ENCODE measurements at places on chromosomes 3 and 15. TPM values are rescaled to one million over a fixed set of nuclear protein-coding genes. Genes with fewer than 3 reads are reported as not detected.

Gene ZNF860
- 1.4 TPM for total RNA-seq

Gene UQCC5
- 16.8 TPM for total RNA-seq

Gene LRTM1
- total RNA-seq: not detected

Gene SH3GL3
- total RNA-seq: 65.1 TPM

Gene LRRC57
- 45.8 TPM for total RNA-seq

Gene PPARG
- total RNA-seq: 14.6 TPM

Gene FMN1
- 136 TPM for total RNA-seq

Gene DPPA2
- not detected for total RNA-seq

Gene NDN
- 55.7 TPM for total RNA-seq

Gene FOXP1
- 110 TPM for total RNA-seq

Gene TRIM42
- not detected for total RNA-seq

Gene NLGN1
- total RNA-seq: 53.2 TPM

- DNase-seq: no peak
These were observed 238.1 kb downstream of the LPP start for GRCh38 chr3:188392076-188392475.

DNA sequence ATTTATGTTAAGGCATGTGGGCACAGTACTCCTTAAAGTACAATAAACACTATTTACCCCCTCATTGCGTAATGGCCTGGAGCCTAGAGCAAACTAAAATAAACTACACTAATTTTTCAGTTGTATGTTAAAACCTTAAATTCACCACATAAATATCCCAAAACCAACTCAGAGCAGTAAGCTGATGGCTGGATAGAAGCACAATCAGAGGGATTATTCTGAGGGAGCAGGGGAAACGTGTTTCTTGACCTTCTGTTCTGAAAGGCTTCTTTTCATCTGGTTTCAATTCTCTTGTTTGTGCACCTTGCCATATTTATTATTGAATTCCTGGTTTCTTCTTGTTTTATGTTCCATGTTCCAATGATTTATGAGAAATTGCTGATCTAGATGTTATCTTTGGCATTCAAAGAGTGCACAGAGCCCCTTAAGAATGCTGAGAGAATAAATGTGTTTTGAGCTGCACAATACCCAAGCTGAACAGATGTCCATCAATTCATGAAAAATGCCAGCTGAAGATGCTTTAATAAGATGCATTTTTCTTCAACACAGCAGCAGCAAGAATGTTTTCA lies 29.6 kb downstream of the RPL22L1 start:
- DNase-seq: no peak

DNA sequence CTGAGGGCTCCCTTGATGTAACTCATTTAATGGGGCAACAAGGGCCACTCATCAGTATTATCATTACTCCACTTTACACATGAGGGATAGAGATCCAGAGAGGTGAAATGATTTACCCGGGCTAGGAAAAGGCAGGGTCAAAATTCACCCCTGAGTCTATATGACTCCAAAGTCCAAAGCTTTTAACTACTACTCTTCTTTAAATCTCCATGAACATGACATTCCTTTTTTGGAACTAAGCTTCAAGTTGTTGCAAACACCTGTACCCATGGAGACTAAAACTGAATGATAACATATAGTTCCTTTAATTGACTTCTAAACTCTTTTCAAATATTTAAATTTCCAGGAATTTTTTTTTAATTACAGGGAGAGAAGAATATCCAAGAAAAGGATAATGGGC lies 292.9 kb upstream of the GADL1 start:
- DNase-seq: no peak

DNA sequence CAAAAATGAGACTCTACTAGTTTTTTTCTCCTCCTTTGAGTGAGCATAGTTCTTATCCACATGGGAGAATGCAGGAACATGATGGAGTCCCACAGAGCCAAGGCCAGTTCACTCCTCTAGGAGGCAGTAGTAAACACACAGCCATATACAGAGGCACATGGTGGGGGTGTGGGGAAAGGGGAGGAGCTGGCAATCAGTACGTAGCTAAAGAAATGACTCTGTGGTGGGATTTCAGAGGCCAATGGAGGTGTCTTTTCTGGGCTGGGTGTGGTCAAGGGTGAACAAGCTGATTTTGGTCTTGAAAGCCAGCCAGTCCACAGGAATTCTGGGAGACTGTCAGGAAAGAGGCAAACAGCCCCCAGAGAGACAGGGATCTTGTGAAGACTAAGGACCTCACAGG lies 6.6 kb upstream of the RAB11A start:
- DNase-seq: no peak

DNA sequence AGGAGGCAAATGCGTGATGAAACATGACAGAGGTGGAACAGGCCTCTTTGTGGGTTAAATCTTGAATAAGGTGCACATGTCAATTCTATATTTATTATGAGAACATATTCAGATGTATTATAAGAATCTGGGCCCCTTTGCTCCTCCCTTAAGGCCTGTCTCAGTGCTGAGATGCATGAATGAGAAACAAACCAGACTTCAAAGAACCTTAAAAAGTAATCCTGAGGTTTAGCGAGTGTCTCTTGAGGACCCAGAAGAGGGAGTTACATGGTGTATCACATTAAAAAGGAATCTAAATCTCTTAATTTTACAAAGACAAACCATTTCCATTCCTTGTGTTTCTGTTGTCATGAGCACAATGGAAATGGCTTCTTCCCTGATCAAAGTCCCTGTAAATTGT lies 170.9 kb upstream of the TBC1D5 start:
- no peak for DNase-seq

- no peak for DNase-seq
These were observed 768.7 kb downstream of the TBL1XR1 start for GRCh38 chr3:176428552-176428951.

GRCh38 chr3:126888186-126888760 lies 94.6 kb upstream of the PLXNA1 start:
- DNase-seq: no peak

GRCh38 chr3:129032716-129033115 lies 27.9 kb upstream of the GP9 start:
- DNase-seq: no peak

DNA sequence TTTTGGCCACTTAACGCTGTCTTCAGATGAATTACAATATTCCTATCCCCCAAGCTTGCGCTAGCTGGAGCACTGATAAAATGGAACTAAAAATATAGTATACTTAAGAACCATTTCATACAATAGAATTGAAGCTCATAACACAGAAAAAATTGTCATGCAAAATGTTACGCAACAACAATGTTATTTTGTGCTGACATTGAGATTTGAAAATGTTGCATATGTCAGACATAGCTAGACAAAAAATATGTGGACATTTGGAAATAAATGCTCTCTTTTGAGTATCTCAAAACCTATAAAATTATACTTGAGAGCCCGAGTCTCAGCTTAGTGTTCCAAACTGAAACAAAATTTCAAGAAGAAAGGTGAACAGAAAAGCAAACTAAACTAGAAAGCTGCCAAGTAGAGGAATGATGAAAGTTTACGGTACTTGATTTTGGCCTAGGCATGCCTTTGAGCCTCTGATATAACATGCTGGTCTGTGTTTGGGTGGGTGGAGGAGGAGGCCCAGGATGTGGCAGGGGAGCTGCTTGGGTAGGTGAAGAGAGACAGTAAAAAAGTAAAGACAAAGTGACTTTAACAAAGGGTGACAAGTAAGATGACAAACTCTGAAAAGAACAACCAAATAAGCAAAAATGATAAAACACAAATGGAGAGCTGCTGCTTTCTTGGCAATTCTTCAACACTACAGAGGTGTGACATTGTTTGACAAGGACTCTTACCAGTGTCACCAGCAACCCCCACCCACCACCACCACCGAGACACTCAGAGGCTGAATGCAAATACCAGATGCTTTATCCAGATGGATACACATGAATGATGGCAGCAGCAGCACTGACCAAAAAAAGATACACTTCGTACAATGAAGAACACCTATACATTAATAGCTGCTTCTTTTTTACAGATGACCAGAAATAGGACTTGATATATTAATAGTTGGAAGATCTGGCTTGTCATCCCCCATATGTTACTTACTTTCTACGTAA lies 129.3 kb upstream of the FEZF2 start:
- DNase-seq: no peak

- no peak for DNase-seq
These were observed 156.7 kb downstream of the KLF13 start for GRCh38 chr15:31483053-31483985.

- no peak for DNase-seq
These were observed 117.2 kb upstream of the LRIG1 start for GRCh38 chr3:66618066-66618465.

- no peak for DNase-seq
These were observed 43.2 kb downstream of the MAP2K5 start for GRCh38 chr15:67585681-67586080.

DNA sequence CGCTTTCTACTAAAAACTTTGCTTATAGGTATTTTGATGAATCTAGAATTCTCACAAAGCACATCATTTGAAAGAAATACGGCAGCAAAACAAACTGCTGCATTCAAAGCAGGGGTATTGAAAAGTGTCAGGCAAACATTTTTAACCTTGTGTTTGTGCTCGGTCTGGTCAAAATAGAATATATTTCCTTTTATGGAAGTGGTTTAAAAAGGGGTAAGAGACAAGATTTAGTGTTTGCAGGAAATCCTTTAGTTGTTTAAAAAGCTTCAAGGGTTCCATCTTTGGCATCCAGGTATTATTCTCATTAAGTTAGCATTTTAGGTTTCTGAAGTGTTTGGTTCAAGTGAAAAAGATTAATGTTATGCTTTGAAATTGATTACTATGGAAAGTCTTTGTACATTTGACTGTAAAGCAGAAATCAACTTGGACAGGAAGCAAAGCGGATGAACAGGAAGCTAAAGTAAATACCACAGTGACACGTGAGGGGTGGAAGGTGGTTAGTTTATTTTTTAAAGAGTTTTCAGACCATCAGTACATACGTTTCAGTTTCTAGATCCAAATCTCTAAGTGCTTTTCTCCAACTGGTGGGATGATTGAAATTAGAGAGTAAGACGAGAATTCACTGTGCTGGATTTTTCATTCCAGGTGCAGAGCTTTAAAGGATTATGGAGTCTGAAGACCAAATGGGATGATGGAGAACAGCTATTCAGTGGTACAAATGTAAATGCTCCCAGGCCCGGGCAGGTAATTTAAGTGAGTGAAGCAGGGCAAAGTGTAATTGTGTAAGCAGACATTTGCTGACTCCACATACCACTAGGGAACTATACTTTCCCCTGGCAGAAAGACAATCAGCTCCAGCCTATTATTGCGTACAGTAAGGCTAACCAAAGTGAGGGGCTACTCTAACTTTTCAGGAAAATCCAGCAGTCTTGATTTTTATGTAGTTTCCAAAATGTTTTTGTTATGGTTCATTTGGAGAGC lies 341.8 kb upstream of the TBL1XR1 start:
- no peak for DNase-seq

DNA sequence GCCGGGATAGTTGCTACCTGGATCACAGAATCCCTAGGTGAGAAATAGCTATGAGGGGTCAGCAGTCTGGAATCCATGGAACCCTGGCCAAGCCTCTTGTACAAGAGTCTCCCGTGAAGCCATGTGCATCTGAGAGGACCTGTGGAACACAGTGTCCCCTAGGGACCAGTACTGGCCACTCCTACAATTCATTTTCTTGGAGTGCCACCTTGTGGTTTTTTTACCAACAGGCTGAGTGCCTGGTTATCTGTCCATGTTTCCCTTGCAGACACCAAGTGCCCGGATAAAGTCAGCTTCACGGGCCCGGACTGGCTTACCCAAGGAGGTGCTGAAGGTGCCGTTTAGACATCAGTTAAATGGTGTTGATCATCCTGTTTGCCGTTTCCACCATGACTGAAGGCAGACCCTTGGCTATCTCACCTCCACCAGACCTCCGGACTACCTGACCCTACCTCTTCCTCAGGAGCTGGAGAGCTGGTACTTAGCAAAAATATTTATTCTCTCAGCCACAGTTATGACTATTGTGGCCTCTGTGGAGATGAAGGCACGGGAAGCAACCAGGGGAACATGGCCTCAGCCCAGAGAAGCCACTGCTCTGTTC lies 93.9 kb downstream of the RBPMS2 start:
- peak; percentile 63 for DNase-seq

- DNase-seq: no peak
These were observed 158.0 kb downstream of the CDIN1 start for GRCh38 chr15:36737430-36737891.

GRCh38 chr3:40939741-40940130 lies 259.6 kb upstream of the CTNNB1 start:
- no peak for DNase-seq

DNA sequence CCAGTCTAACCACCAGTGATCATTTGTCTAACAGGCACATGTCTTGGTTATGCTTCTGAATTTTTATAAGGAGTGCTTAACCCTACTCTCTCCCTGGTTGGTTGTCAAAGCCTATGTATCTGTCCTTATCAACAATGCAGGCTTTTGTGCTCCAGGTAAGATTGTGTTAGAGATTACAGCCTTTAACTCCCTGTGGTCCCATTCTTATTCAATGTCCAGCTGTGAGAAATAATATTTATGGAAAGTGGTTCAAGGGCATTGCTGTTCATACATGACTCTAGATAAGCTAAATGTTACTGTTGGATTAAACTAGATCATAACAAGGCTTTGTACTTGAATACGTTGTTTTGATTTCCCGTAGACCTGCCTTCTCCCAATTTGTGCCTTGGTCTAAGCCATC lies 146.1 kb upstream of the TSC22D2 start:
- DNase-seq: no peak

DNA sequence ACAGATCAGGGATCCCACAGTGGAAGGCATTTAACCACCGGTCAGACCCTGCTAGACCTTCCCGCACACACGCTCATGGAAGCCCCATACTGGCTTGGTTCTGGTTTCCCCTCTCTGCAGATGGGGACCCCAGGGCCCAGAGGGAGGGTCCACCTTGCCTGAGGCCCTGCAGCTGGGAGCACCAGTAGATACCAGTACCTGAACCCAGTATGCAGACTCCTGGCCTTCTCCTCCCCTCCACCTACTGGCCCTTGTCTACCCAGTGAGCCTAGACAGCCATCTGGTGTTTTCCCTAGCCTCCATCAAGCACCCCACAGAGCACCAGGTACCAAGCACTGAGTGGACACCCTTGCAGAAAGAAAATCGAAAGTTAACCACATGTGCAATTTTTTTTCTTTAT lies 65.1 kb downstream of the MEGF11 start:
- no peak for DNase-seq

GRCh38 chr3:13110678-13111116 lies 37.5 kb upstream of the IQSEC1 start:
- no peak for DNase-seq

- DNase-seq: no peak
These were observed 30.5 kb downstream of the CA12 start for GRCh38 chr15:63351170-63351569.

- DNase-seq: no peak
These were observed 2.1 kb upstream of the DLEC1 start for GRCh38 chr3:38036906-38037305.
